H9 (cell line): ENCODE measurements at places on chromosomes 4 and X.

- no peak for DNase-seq
These were observed 47.6 kb downstream of the CRMP1 start for GRCh38 chr4:5845035-5845905.

- DNase-seq: no peak
These were observed 531.8 kb upstream of the GALNTL6 start for GRCh38 chr4:171281359-171281758.

DNA sequence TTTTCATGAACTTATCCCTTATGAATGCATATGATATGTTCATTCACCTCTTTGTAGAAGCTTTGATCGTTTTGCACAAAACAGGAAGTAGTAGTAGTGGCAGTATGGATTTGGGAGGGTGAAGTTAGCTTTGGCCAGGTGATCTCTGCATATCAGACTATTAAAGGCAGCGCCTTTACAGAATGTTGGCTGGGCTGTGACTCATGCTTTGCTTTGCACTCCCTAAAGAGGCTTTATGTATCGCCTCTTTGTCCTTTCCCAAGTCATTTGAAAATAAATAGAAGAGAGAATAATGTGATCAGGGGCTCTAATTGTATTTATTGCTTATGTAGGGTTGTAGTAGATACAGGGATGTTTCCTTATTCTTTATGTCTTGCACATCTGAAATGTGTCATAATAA, 50.4 kb downstream of the SHROOM3 start:
- DNase-seq: peak; percentile 45

DNA sequence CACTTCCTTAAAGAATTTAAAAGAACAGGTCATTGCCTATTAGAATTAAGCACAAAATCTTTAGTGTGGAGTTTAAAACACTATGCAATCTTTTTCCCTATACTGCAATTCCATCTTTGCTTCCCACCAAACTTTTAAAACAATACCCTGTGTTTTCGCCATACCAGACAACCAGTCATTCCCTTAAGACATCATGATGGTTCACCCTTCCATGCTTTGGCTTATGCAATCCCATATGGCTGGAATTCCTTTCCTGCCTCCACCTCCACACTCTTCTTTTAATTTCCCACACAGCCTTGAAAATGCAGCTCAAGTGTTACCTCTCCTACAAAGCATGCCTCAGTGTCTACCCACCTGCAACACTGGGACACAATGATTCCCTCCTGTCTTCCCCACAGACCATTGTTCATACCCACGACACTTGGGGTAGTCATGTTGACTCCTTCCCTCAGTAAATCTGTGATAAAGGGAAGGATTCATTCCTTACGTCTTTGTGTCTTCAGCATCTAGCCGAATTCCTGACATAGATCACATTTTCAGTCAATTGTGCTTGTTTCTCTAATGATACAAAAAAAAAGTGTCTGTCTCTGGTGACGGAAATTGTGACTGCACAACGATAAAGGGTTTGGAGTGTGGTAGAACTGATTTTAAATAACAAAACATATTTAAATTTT, 166.3 kb downstream of the FNIP2 start:
- DNase-seq: no peak

DNA sequence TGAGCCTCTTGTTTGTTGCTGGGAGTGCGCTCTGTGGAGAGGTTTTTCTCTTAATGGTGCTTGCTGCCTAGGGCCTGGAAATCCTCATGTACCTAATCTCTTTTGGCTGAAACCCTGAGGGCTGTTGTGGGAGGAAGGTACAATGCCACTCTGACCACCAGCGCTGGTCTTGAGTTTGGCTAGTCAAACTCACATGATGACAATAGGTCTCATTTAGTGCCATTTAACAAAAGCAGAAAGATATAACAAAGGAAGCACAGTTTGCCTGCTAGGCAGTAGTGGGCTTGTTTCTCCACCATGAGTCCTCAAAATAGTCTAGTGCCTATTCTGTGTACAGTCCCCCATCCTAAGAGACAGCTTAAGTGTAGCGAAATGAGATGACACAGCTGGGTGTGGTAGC, 111.3 kb downstream of the TSPAN7 start:
- DNase-seq: no peak

DNA sequence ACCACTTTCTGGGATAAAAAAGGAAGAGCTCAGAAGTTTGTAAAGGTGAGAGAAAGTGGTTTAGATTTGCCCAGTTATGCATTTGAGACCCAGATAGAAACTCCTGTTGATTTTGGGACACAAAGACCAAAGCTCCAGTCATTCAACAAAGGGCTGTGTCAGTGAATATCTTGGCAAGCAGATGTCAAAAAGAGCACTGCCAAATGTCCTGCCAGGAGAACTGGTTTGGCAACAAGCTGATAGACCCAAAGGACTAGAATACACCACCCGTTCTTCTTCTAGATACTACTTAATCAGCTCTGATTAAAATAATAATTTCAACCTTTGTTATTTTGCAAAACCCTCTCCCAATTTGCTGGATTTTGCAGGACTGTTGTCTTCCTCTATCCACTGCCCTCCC, 121.4 kb downstream of the NHS start:
- DNase-seq: no peak

DNA sequence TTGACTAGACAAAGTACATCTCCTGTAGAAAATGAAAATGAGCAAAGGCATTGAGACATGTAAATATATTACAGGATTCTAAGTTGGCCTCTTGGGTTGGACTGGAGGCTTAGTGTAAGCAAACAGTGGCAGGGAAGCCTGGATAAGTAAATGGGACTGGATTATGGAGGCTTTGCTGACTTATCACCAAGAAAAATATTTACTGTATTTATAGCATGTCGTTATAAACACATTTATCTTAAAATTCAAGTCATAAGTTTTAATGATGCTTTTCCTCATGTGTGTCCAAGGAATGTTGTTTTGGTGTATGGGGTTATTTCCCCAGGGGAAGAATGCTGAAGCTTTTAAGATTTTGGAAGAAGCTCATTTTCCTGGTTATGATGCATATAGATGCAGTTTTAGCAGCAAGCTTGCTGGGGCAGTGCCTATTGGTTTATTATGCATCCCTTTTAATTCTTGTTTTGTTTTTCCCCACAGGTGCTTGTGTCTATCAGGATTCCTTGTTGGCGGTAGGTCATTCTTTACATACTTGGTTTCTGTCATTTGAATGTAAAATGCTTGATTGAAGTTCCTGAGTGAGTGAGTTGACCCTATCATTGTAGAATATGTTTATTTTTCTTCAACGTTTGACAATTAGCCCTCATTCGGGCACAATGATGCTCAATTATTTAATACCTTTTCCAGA, 8.5 kb downstream of the FRAS1 start:
- DNase-seq: no peak

DNA sequence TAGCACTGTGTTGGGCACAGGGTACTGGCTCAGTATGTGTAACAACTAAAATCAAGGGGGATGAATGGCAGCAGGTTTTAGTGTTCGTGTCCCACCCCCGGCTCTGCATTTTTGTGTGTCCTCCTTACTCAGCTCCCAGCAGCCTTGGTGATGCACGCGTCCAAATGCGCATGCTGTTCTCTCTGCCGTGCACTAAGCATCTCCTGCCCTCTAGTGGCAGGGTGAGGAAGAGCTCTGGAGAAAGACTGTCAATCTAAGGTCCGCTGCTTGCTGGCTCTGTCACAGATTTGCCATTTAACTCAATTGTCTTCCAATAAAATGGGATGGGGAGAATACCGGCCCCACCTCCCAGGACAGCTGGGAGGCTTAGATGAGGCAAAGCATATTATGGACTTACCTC, 61.4 kb downstream of the WFS1 start:
- DNase-seq: peak; percentile 60

DNA sequence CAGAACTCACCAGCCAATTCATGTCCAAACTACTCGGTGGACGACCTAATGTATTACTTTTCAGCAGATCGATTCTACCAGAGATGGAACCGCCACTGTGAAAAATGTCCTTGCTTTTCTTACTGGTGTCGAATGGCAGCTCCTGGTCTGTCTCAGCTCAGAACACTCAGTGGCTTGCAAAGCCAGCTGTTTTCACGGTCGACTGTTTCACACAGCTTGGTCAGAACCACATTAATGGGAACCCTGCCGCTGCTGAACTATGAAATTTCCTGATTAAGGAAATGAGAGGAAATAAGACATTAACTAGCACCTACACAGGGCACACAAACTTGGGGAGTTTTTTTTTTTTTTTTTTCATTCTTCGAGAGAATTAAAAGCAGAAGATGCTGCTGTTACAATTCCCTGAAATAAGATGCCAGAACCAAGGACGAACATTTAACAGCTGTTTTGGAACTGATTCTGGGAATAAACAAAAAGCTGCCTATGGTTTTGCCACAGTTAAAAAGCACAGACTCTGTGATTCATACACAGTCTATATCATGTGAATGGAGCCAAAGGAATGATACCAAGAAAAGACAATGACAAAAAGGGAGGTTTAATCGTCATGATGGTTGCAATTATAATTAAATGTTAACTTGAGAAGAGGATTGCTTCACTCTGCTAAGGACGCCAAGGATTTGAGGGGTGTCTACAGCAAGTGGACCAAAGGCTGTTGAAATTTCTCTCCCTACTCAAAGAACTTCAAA, 31.3 kb downstream of the SUPT20HL2 start:
- no peak for DNase-seq

DNA sequence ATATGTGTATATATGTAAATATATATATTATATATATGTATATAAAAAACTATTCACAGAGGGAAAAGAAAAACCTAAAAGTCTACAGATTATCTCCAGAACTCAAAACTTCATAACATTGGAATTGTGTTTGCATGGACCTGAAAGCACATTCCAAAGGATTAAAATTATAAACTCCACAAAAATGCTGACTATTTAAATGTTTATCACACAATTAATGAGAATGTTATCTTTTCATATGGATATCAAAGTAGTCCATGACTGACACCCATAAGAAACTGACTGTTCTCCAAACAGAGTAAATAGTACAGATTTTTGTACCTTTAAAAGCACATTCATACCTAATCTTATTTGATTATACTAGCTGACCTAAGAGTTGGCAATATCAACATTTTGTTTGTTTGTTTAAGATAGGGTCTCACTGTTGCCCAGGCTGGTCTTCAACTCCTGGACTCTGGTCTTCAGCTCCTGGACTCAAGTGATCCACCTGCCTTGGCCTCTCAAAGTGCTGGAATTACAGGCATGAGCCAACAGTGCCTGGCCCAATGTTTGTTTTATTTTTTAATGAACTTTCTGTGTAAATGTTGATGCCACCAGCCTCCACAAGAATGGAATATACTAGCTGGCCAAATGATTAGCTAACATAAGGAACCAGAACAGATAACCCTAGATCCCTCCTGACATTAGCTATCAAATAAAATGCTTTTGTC, 50.0 kb downstream of the SLC39A8 start:
- no peak for DNase-seq

- no peak for DNase-seq
These were observed 25.8 kb downstream of the TRIM75 start for GRCh38 chr4:165079476-165079875.

DNA sequence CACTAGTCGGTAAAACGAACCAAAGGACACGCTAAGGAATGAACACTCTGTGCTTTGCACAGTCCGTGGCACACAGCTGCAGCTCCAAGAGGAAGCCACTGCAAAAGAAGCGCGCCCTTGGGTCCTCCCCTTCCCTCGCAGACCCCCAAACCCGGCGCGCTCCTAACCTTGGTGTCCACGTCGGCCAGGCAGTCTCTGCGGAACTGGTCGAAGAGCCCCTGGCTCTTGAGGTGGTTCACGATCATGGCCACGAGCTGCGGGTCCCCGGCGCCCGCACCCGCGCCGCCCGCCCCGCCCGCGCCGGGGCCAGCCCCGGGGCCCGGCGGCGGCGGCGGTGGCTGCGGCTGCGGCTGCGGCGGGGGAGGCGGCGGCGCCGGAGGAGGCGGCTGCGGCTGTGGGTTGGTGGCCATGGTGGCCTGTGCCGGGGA, 333 bp downstream of the BOD1L1 start:
- DNase-seq: peak; percentile 31

DNA sequence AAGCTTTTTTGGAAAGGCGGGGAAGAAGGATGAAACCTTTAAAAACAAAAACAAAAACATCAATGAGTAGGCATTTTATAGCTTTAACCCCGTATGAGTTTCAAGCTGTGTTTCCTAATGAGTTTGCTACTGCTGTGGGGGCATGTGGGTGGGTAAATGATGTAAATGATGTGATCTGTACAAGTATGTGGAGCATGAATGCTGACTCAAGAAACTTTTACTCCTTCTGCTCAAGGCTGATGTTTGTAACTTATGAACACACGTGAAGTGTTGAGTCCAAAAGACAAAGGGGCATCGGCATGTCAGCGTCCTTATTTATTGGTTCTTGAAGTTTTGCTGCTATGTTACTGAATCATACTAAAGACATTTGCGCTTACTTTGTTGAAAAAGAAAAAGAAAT, 76.9 kb downstream of the CLCN4 start:
- DNase-seq: no peak

DNA sequence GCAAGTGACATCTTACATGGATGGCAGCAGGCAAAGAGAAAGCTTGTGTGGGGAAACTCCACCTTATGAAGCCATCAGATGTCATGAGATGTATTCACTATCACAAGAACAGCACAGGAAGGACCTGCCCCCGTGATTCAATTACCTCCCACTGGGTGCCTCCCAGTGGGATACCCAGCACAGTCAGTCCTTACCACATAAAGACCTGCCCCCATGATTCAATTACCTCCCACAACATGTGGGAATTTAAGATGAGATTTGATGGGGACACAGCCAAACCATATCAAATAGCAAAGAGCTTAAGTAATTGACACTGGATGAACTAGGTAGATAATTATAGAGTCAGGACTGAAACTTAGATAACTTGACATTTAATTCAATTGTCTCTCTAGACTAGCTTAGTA, 85.6 kb downstream of the SLIT2 start:
- no peak for DNase-seq

GRCh38 chr4:161791796-161792556, 371.8 kb downstream of the FSTL5 start:
- DNase-seq: no peak

DNA sequence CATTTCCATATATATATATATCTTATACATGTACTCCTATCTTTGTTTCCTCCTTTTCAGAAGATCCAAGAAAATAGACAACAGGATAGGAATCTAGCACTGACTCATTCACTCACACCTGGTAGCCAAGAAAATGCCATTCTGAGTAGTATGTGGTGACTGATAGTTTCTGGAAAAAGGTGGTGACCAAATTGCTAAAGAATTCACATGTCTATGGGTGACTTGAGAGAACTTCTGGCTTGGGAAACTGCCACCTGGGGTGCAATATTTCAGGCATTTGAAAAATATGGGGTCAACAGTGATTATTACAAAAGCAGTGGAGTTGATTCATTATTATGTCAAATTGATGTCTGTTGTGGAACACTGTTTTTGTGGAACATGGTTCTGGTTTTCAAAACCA, 605.1 kb downstream of the PCDH18 start:
- no peak for DNase-seq

- no peak for DNase-seq
These were observed 10.2 kb upstream of the INTU start for GRCh38 chr4:127622621-127622920.

DNA sequence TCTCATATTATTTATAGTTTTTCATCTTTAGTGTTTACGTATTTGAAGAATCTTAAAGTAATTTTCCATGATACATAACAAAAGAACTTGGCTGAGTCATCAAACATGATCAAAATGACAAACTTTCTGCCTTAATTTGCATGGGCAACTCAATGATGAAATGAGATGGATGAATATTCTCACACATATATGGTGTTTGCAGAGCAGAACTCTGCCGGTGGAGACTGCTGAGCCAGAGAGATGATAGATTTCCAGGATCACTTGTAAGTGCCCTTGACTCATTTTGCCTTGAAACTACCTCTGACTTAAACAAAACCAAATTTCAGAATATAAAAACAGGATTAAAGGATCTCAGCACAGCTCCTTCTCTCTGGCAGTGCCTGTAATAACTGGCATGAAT, 38.2 kb downstream of the TRPC3 start:
- no peak for DNase-seq

- DNase-seq: no peak
These were observed 396.6 kb downstream of the ADGRL3 start for GRCh38 chr4:61596606-61597340.
